Activated CD8-positive, alpha-beta memory T cell treated with anti-CD3 and anti-CD28 coated beads for 36 hours (primary cell): ENCODE measurements at places on chromosomes 12 and 14. TPM values are rescaled to one million over a fixed set of nuclear protein-coding genes. Genes with fewer than 3 reads are reported as not detected.

The VDR gene
- 106 TPM for total RNA-seq

The ANO2 gene
- not detected for total RNA-seq

The MYF6 gene
- not detected for total RNA-seq

The YLPM1 gene
- 52.9 TPM for total RNA-seq

The IL22 gene
- 1.4 TPM for total RNA-seq
